ENCODE measurements at places on chromosomes 11 and 22.

DNA sequence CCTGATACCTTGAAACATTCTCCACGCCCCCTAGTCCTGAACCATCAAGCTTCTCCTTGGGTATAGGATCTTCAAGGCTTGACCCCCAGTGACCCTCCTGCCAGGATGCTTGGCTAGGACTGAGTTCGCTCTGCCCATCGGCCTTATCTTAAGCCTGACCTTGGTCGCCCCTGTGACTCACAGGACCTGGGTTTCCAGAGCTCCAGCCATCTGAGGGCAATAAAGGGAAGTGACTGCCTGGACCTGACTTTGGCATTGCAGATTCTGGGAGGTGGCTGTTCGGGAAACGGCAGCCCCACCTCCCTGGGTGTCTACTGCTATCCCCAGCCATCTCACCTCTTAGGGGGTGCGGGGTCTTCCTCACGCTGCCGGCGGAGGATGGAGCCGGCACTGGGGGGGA, 15.4 kb downstream of the CARD10 start:
- DNase-seq, result no peak

DNA sequence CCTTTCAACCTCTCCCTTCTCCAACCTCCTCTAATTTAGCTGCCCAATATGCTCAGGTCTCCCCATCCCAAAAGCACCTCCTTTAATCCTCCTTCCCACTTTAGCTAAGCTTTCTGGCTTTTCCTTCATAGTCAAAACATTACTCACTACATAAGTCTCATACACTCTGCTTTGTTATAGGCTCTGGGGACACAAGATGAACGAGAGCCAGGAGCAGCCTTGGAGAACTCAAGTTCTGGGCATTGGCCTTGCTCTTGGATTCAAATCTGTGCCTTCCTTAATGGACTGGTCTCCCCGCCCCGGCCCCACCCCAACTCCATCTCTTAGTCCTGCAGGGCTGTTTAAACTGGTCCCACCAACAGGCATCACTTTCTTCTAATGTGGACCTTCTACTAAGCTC, 11.4 kb upstream of the HPX start:
- no peak for DNase-seq

DNA sequence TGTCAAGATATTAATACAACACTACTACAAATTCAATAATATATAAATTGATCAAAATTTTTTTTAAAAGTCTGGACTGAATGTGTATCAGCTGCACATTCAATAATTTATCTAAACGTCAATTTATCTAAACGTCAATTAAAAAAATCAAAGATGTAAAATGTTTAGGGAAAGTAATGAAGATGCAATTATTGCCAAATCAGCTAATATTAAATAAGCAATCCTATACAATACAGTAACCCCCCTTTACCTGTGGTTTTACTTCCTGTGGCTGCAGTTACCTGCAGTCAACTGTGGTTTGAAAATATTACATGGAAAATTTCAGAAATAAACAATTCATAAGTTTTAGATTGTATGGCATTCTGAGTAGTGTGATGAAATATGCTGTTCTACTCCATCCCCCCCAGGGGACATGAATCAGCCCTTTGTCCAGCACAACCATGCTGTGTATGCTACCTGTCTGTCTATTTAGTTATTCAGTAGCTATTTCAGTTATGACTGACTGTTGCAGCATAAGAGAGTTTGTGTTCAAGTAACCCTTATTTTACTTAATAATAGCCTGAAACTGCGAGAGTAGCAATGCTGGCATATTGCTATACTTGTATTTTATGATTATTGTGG, 72.2 kb downstream of the CWF19L2 start:
- no peak for DNase-seq

DNA sequence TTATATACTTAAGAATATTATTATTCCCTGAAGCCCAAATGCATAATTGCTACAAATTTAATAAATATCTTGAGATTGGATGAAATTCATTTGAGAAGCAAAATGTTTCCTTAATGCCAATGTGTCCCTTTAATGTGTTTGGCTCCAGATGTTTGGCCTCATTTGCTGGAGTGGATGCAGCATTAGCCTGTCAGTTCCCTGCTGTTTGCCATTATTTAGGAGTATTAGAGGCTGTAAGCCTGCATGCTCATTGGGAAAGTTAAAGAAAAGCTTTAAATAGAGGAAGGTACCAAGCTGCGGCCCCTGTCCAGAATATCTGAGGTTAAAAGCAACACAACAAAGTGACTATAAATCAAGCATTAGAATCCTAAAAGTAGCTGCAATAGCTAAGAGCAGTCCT, 54.8 kb upstream of the PITPNB start:
- no peak for DNase-seq

DNA sequence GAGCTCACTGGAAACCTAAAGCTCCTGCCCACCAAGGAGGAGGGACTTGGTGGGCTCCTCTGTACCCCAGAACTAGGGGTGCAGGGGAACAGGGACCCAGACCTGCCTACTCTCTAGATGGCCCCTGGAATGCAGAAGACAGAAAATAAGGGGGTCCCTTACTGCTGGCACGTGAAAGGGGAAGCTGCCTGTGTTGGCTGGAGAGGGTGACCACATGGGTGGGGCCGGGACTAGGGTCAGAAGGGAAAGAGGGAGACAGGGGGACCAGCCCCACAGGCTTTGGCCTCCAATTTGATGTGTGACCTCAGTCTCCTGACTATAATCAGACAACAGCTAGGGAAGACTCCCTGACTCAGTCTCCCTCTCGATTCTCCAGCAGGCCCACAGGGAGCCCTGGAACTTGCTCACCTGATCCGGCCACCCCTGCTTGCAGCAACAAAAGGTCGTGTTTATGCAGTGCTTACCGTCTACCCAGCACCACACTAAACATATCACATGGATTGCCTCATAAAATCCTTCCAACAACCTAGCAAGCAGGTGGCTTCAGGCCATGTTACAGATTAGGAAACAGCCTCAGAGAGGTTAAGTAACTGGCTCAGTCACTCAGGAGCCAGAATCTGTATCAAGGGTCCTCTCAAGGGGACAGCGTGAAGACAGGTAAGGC, 10.2 kb downstream of the ARAP1 start:
- DNase-seq, result no peak

DNA sequence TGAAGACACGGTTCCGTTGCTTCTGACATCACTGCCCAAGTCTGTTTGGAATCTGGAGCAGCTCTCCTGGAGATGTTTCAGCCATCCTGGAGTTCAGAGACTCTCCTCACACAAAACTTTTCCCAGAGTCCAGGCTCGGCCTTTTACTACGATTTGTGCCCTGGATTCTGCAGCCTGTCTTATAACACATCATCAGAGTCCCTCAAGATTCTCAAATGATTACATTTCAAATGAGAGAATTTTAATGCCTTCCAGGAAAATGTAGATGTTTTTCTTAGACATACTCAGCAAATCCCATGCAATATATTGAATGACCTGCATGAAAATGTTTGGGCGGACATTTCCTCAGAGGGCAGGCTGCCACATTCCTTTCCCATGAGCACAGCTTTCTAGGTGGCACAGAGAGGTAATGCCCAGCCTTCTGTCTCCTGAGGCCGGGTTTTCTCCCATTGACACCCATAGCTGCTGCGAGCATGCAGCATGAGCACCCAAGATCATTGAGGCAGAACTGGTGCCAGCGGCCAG, 129.1 kb downstream of the SNX19 start:
- DNase-seq, result no peak

DNA sequence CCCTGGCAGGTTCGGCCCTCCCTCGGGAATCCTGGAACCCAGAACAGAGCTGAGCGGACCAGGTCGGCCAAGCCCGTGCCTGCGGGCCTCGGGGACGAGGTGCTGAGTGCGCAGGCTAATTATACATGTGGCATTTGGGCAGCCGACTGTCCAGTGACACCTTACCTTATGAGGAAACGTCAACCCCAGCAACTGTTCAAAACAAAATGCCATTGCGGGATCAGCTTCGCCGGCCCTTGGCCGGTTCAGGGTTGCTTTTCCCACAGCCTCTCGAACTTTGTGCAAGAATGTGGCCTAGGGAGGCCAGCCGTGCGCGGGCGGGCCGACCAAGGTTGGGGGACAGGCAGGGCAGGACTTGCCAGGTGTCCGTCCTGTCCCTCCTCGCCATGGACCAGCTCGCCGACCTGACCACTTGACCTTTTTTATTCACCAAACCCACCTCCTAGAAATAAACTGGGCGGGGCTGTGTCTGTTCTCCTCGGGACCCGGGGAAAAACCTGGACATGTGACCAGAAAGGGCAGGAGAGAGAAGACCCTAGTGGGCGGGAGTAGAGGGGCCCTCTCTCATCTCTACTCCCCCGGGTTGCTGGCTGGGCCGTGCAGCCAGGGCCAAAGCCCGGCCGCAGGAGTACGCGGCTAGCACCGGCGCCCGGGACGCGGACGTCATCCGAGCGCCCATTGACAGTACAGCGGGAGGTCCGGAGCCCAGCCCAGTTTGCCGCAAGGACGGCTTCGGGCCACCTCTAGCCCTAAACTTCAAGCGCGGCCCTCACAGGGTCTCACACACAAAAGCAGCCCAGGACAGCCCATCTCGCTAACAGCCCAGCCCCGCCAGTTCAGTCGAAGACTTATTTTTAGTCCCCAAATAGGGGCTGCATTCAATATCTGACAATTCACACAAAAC, 134.3 kb upstream of the C11orf58 start:
- no peak for DNase-seq

- DNase-seq, result no peak
These were observed 167.4 kb downstream of the NAV2 start for GRCh38 chr11:19880088-19880345.

Measured in GM19239 (cell line).